ENCODE measurements at places on chromosomes 2 and 18.

- DNase-seq: no peak
Measured at GRCh38 chr2:214542295-214542694, 131.4 kb downstream of the VWC2L start.

DNA sequence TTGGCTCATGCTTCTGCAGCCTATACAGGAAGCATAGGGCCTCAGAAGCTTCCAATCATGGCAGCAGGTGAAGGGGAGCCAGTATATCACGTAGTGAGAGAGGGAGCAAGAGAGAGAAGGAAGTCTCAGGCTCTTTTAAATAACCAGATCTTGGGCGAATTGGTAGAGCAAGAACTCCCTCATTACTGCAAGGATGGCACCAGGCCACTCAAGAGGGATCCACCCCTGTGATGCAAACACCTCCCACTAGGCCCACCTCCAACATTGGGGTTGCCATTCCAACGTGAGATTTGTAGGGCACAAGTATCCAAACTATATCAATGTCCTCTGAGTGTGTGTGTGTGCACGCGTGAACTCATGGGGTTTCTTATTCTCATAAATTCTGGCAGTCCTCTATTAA, 37.6 kb upstream of the RMP24 start:
- DNase-seq: no peak

GRCh38 chr2:7012141-7012764, 95.0 kb downstream of the RNF144A start:
- DNase-seq: no peak

DNA sequence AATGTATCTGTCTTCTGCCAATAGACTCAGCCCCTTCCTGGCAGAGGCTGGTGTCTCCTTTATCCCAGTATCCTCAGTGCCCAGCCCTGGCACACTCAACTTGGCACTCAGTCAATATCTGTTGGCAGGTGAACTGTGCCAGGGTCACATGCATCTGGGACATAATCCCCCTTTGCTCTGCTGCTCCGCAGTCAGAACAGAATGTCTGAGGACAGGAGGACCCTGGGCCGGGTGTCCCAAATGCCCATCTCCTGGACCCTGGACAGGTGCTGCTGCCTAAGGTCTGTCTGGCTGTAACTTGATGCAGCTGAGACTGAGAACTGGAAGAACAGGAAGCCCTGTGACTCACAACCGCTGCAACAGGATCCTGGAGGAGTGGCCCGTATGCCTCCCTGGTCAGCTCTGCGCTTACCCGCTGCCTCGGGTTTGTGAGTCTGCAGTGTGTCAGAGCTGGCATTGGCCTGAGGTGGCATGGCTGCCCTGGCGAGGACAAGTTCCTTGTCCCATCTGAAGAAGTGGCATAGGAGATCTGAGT, 11.4 kb downstream of the HK2 start:
- DNase-seq: no peak

- peak; percentile 90 for DNase-seq
Measured at GRCh38 chr2:26184555-26185303, 11.8 kb downstream of the GAREM2 start.

GRCh38 chr18:57869221-57869620, 66.1 kb upstream of the ATP8B1 start:
- no peak for DNase-seq

DNA sequence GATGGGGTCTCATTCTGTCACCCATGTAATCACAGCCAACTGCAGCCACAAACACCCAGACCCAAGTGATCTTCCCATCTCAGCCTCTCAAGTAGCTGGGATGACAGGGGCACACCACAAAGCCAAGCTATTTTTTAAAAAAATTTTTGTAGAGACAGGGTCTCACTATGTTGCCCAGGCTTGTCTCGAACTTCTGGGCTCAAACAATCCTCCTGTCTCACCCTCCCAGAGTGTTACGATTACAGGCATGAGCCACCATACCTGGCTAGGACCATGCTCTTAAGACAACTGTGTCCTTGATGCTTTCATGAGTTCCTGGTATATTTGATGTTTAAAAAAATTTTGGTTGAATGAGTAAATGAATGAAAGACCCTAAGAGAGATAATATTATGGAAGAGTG, 19.4 kb downstream of the ABCB11 start:
- no peak for DNase-seq

GRCh38 chr2:219538504-219538951, 5.1 kb downstream of the CHPF start:
- no peak for DNase-seq

All from GM10248 (cell line).